ENCODE measurements at places on chromosomes 12 and 14.

DNA sequence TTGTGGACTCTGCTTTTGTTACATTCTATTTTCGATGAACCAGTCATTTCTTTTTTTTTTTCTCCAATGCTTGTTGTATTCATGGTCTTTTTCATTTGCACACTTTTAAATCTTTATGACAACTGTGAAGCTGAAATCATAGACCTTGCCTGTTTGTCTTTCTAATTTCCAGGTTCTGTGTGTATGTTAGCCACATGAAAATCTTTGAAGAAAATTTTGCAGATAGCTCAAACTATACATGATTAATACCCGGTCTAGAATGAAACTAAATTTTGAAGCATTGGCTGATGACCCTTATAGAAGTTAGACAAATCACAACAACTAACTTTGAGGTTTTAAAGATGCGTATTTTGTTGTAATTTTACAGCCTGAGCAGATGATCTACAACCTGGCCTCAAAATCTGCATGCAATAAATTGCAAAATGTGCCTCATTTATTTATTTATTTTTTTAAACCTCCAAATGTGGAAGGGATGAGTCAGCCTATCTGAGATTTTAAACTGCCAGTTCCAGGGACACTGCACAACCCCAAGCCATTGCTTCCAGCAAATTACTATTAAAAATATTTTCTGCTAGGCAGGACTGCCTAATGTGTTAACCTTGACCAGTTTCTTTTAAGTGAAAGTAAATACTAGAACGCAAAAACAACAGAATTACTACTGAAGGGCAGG is 96.3 kb upstream of the NAV3 start:
- H3K27ac ChIP-seq: no peak overlapping the region
- no peak overlapping the region for H3K4me3 ChIP-seq
- H3K27me3 ChIP-seq: no peaks in the 10 kb centered on the region
- no peaks in the 10 kb centered on the region for H3K4me1 ChIP-seq
- H3K36me3 ChIP-seq: no peaks in the 10 kb centered on the region

- H3K27ac ChIP-seq: no peak overlapping the region
- no peak for DNase-seq
These were observed 143.5 kb downstream of the SCARB1 start for GRCh38 chr12:124720004-124720680.

- no peak overlapping the region for H3K27ac ChIP-seq
- peaks cover 4% of the 10 kb centered on the region for H3K27me3 ChIP-seq
- peaks cover 30% of the 10 kb centered on the region for H3K4me1 ChIP-seq
- peaks cover 38% of the 10 kb centered on the region for H3K36me3 ChIP-seq
- DNase-seq: no peak
These were observed 27.1 kb downstream of the ATG14 start for GRCh38 chr14:55384536-55384935.

GRCh38 chr12:68620519-68621471 is 10.1 kb downstream of the RAP1B start:
- peak overlapping the region; percentile 78 for H3K4me3 ChIP-seq
- H3K27ac ChIP-seq: peak overlapping the region; percentile 90
- no peak for DNase-seq
- peaks cover 14% of the 10 kb centered on the region for H3K36me3 ChIP-seq

- no peaks in the 10 kb centered on the region for H3K27me3 ChIP-seq
- H3K4me1 ChIP-seq: no peaks in the 10 kb centered on the region
- DNase-seq: no peak
- H3K36me3 ChIP-seq: no peaks in the 10 kb centered on the region
- no peak overlapping the region for H3K27ac ChIP-seq
These were observed 122.0 kb upstream of the SEL1L start for GRCh38 chr14:81655423-81656314.

- peaks cover 2% of the 10 kb centered on the region for H3K27me3 ChIP-seq
- H3K4me3 ChIP-seq: no peak overlapping the region
- H3K27ac ChIP-seq: no peak overlapping the region
- no peak for DNase-seq
- no peaks in the 10 kb centered on the region for H3K4me1 ChIP-seq
These were observed 53.6 kb downstream of the AKAP6 start for GRCh38 chr14:32382704-32383103.

GRCh38 chr12:56257491-56258067 is 605 bp downstream of the ANKRD52 start:
- peaks cover 22% of the 10 kb centered on the region for H3K4me1 ChIP-seq
- H3K4me3 ChIP-seq: peak overlapping the region; percentile 82
- peaks cover 10% of the 10 kb centered on the region for H3K36me3 ChIP-seq
- H3K27me3 ChIP-seq: peaks cover 2% of the 10 kb centered on the region
- DNase-seq: no peak

- H3K4me1 ChIP-seq: no peaks in the 10 kb centered on the region
- no peak overlapping the region for H3K27ac ChIP-seq
- no peaks in the 10 kb centered on the region for H3K27me3 ChIP-seq
These were observed 348.3 kb downstream of the KCNH5 start for GRCh38 chr14:62696929-62697328.

GRCh38 chr14:61652526-61653262 is 42.6 kb upstream of the HIF1A start:
- H3K4me3 ChIP-seq: no peak overlapping the region
- no peaks in the 10 kb centered on the region for H3K36me3 ChIP-seq
- no peak overlapping the region for H3K27ac ChIP-seq

GRCh38 chr12:113333877-113334785 is 778 bp downstream of the SLC8B1 start:
- DNase-seq: peak; percentile 8
- H3K4me3 ChIP-seq: peak overlapping the region; percentile 93
- H3K4me1 ChIP-seq: peaks cover 12% of the 10 kb centered on the region
- H3K27me3 ChIP-seq: no peaks in the 10 kb centered on the region
- H3K36me3 ChIP-seq: peaks cover 7% of the 10 kb centered on the region

DNA sequence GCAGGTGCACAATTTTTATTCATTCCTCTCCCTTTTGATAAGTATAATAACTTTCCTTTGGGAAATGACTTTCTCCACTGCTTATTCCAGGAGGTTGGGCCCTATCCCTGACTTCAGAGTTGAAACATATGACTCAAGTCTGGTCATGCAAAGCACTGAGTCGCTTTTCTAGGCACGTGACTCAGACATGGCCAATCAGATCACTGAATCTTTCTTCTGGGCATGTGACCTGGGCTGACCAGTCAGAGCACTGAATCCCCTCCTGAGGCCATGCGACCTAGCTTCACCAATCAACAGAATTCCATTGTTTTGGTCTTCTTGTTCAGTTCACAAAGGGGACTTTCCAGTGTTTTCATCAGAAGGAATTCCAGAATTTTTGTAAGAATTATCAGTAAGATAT is 377.1 kb upstream of the KITLG start:
- no peak overlapping the region for H3K27ac ChIP-seq
- no peak for DNase-seq
- H3K36me3 ChIP-seq: no peaks in the 10 kb centered on the region
- H3K27me3 ChIP-seq: peaks cover 2% of the 10 kb centered on the region
- H3K4me3 ChIP-seq: no peak overlapping the region

GRCh38 chr12:701896-702539 is 38.8 kb upstream of the NINJ2 start:
- no peak overlapping the region for H3K4me3 ChIP-seq
- H3K27ac ChIP-seq: no peak overlapping the region
- peaks cover 2% of the 10 kb centered on the region for H3K27me3 ChIP-seq
- peaks cover 10% of the 10 kb centered on the region for H3K4me1 ChIP-seq
- H3K36me3 ChIP-seq: peaks cover 5% of the 10 kb centered on the region

- peaks cover 4% of the 10 kb centered on the region for H3K27me3 ChIP-seq
- H3K36me3 ChIP-seq: no peaks in the 10 kb centered on the region
- no peak overlapping the region for H3K4me3 ChIP-seq
- H3K27ac ChIP-seq: no peak overlapping the region
- DNase-seq: no peak
These were observed 80.5 kb upstream of the PCED1B start for GRCh38 chr12:46998811-46999368.

DNA sequence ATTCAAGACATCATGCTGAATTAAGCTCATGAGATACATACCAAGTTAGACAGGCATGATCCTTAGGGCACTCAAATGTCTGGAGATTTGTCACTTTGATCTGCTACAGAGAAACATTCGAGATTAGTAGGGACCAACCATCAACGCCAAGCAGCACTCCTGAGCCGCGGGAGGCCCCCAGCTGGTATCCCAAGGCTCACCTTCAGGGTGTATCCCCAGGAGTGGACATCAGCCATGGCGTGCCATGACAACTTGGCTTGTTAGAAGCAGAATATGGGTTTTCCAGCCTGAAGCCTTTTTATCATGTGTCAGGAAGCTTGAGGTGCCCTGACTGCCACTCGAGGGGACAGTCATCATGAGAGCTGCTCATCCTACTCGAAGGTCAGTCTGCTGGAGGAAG is 39.1 kb upstream of the GPHB5 start:
- H3K4me1 ChIP-seq: no peaks in the 10 kb centered on the region
- peaks cover 2% of the 10 kb centered on the region for H3K27me3 ChIP-seq
- no peak for DNase-seq
- H3K27ac ChIP-seq: no peak overlapping the region
- H3K4me3 ChIP-seq: no peak overlapping the region

DNA sequence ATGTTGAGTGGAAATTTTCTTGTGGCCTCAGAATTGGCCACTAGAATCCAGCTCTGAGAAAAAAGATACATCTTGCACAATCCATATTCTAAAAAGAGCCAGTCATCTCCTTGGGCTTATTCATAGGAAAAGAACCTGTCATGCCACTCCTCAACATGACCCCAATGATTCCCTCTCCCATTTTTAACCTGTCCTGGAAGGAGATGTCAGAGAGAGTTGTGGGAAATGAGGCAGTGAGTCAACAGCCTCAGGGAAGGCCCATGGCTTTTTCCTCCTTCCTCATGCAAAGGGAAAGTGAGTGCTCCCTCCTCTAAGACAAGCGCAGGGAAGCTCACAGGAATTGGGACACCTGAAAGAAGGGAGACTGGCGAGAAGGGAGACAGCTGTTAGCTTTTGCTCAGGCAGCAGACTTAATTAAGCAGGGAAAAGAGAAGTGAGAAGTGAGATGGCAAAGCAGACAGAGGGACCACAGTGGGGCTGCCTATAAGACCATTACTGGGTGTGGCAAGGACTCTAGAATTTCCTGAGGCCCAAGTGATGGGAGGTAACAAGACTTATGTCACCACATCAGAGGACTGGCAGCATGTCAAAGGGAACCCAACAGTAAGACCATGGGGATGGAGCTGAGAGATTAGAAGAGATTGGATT is 10.2 kb upstream of the DHRS7 start:
- H3K36me3 ChIP-seq: no peaks in the 10 kb centered on the region
- no peaks in the 10 kb centered on the region for H3K4me1 ChIP-seq
- no peak overlapping the region for H3K27ac ChIP-seq
- H3K27me3 ChIP-seq: peaks cover 6% of the 10 kb centered on the region

GRCh38 chr12:72296389-72296788 is 24.2 kb downstream of the TRHDE start:
- H3K27ac ChIP-seq: no peak overlapping the region
- no peaks in the 10 kb centered on the region for H3K4me1 ChIP-seq
- H3K36me3 ChIP-seq: no peaks in the 10 kb centered on the region
- H3K27me3 ChIP-seq: no peaks in the 10 kb centered on the region
- DNase-seq: no peak
- no peak overlapping the region for H3K4me3 ChIP-seq

- no peak for DNase-seq
- no peak overlapping the region for H3K27ac ChIP-seq
- H3K4me3 ChIP-seq: no peak overlapping the region
- H3K27me3 ChIP-seq: peaks cover 2% of the 10 kb centered on the region
- no peaks in the 10 kb centered on the region for H3K36me3 ChIP-seq
These were observed 1036.4 kb upstream of the FOXG1 start for GRCh38 chr14:27730204-27730603.

DNA sequence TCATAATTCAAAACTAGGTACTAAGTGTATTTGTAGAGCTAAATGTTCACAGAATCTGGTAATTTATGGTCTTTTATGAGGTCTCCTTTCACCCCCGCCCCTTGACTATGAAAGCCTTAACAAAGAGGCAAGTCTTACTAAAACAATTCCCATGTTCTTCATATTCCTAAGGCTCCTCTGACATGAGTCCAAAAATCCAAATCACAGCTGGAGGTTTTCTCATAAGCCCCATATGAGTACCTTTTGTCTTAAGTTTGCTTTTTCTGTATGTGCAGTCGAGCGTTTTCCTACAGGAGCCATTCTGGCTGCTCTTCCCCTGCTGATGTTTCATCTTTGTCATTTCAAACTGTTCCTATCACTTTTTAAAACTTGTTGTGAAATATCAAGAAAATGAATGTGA is 55.2 kb downstream of the SIX1 start:
- no peak overlapping the region for H3K4me3 ChIP-seq
- no peaks in the 10 kb centered on the region for H3K4me1 ChIP-seq
- no peak for DNase-seq
- H3K36me3 ChIP-seq: no peaks in the 10 kb centered on the region
- peaks cover 5% of the 10 kb centered on the region for H3K27me3 ChIP-seq

GRCh38 chr14:30317729-30318128 is 241.2 kb upstream of the G2E3 start:
- peaks cover 1% of the 10 kb centered on the region for H3K27me3 ChIP-seq
- H3K4me3 ChIP-seq: no peak overlapping the region
- H3K4me1 ChIP-seq: no peaks in the 10 kb centered on the region
- H3K36me3 ChIP-seq: no peaks in the 10 kb centered on the region
- no peak for DNase-seq

DNA sequence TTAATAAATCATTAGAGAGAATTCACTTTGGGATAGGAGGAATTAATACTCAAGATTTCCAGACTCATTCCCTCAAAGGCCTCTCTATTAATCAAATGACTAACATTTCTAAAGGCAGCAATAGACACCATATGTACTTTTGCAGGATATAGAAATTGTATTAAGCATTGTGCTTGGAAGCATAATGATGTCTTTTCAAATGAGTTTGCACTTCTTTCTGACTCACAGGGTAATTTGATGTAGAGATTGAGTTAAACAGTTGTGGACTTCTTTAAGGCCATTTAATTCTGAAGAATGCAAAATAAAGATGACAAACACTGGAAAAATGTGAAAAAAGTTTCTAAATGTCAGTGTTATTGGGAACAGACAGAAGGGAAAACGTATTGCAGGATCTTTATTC is 63.4 kb upstream of the CSRP2 start:
- H3K36me3 ChIP-seq: no peaks in the 10 kb centered on the region
- no peak for DNase-seq
- H3K4me3 ChIP-seq: no peak overlapping the region
- no peaks in the 10 kb centered on the region for H3K4me1 ChIP-seq

- no peak for DNase-seq
- no peak overlapping the region for H3K27ac ChIP-seq
- peaks cover 50% of the 10 kb centered on the region for H3K4me1 ChIP-seq
These were observed 47.2 kb downstream of the FRS2 start for GRCh38 chr12:69517406-69517805.
